ENCODE measurements at places on chromosomes 4 and X.

GRCh38 chrX:48002319-48002718 is 1.5 kb downstream of the ZNF182 start:
- no peak for DNase-seq

DNA sequence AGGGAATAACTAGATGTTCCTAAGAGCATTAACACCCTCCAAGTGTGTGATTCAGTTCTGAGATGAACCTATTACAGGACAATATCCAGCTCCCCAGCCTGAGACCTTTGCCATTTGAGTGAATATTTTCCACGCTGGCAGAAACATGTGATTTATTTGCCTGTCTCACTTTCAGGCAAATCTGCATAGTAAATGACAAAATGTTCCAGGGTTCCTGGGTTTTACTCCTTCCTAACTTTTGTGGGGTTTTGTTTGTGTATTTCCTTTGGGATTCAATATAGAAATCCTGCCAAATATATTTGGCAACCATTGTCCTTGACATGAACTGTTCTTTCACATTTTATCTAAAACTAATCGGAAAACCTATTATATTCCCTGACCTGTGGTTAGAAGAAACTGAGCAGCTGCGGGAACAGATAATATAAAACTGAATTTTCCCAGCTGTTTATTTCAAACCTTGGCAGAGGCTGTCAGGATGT is 12.5 kb downstream of the F8 start:
- no peak for DNase-seq

GRCh38 chr4:144564358-144564757 is 81.6 kb upstream of the HHIP start:
- DNase-seq, result no peak

DNA sequence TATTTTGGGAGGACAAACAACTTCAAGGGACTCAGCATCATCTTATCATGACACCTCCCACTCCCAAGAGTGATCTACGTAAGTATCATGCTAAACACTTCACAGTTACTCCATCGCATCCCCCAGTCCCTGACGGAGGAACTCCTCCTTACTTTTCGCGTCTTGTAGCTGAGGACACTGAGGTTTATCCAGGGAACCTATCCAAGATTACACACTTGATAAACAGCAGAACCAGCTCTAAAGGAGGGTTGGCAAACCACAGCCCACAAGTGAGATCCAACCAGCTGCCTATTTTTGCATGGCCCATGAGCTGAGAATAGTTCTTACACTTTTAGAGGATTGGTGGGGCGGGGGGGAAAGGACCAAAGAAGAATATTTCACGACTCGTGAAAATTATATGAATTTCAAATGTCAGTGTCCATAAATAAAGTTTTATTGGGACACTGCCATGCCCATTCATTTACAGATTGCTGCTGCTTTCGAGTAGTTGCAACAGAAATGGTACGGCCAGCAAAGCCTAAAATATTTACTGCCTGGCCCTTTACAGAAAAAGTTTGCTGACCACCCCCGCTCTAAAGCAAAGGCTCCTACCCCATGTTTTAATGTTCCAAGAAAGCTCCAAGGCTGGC is 47.8 kb downstream of the SEPSECS start:
- DNase-seq, result no peak

GRCh38 chr4:180949424-180950213 is 1293.6 kb upstream of the TENM3 start:
- no peak for DNase-seq
